HCEC 1CT (cell line): ENCODE measurements at places on chromosomes 6 and 20.
A peak's percentile ranks its signal among the peaks of the same experiment; 100 is the strongest.

DNA sequence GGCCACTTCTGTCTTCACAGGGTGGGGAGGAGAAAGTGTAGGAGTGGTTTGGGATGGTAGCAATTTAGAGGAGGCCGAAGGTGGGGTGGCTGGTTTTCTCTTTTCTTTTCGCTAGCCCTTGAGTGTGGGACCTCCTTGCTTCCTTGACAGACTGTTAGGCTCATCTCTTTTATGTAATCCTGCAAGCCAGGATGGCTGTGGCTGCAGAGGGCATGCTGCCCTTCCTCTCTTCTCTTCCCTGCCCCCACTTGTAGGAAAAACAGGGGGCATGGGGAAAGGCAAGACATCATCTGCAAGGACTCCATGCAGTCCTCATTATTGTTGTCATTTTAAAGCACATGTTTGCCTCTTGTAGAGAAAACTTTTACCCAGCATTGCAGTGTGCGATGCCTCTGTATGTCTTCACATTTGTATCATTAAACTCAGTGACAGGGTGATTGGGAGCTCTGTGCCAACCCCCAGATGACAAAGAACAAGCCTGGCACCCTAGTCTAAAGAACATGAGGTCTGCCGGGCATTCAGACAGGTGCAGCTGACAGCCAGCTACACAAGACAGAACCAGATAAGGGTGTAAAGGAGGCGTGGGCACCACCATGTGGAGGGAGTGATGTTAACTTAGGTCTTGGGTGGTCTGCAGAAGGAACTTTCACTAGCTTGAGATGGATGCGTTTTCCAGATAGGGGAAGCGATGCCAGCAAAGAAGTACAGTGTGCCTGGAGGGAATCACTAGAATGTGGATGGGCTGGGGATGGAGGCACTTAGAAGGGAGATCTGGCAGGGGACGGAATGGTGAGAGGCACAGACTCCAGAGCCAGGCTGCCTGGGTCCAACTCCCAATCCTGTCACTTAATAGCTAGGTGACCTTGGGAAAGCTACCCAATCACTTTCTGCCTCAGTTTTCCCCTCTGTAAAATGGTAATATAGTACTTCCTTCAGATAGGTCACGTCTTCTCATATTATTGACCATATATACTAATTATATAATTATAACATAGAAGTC is 207.6 kb downstream of the TBC1D7 start:
- no peak for DNase-seq

- DNase-seq, result peak; percentile 71
Measured at GRCh38 chr6:3251462-3252314, 7.1 kb upstream of the PSMG4 start.

DNA sequence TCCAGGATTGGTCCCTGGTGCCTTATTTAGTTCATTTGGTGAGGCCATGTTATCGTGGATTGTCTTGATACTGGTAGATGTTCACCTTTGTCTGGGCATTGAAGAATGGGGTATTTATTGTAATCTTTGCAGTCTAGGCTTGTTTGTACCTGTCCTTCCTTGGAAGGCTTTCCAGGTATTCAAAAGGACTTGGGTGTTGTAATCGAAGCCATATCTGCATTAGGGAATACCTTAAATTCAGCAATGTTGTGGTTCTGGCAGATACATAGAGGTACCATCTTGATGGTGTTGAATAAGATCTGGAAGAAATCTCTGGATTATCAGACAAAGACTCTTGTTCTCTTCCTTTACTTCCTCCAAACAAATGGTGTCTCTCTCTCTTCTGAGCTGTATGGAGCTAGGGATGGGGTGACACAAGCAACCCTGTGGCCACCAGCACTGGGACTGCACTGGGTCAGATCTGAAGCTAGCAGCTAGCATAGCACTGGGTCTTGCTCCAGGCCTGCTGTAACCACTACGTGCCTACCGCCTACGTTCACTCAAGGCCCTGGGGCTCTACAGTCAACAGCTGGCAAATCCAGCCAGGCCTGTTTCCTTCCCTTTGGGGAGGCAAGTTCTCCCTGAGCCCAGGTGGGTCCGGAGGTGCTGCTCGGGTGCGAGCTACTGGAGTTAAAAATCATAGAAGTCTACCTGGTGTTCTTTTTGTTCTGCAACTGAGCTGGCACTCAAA is 261.1 kb upstream of the CITED2 start:
- DNase-seq, result no peak

- DNase-seq, result no peak
Measured at GRCh38 chr6:33915134-33915533, 111.3 kb upstream of the MLN start.

GRCh38 chr6:129708496-129709195 is 1.3 kb downstream of the ARHGAP18 start:
- DNase-seq, result no peak

GRCh38 chr6:136464874-136465273 is 85.3 kb downstream of the MAP7 start:
- no peak for DNase-seq

- DNase-seq, result no peak
Measured at GRCh38 chr20:61661025-61661424, 404.7 kb downstream of the TAF4 start.

DNA sequence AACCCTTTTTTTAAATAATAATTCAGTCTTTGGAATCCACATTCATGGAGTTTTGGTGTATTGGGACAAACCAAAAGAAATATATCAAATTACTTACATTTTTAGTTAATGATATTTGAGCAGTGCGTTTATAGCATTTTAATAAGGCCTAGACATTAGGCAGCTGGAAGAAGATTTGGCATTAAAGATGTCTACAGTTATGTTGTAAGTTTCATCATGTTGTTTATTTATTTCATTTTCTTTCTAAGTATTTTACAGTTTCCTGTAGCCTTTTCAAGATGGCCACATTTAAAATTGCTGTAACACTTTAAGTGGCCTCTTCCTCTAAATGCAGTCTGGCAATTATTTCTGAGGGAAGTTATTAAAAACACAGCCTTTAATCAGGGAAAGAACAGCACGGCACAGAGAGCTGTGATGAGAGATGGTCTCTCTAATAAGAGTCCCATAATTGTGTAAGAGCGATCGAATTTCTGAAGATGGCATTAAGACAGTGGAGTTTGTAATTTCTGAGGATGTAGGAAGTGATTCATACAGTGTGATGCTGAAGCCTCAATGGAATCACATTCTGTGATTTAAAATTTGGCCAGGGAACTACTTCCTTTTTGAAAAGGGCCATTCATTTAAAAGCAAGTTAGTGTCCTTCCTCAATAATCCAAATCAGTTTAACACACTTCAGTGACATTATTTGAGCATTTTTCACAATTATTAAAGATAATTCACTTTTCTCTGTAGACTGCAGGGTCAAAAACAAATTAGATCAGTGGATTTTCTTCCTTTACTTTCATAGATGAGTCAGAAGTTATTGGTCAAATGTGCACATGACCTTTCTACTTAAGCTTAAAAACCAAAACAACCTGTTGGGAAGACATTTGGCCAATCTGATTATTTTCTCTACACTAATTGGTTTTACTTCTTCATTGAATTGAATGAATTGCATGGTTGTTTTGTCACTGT is 52.4 kb upstream of the EDN3 start:
- no peak for DNase-seq

GRCh38 chr6:1335367-1336037 is 23.6 kb downstream of the FOXQ1 start:
- DNase-seq, result peak; percentile 75

DNA sequence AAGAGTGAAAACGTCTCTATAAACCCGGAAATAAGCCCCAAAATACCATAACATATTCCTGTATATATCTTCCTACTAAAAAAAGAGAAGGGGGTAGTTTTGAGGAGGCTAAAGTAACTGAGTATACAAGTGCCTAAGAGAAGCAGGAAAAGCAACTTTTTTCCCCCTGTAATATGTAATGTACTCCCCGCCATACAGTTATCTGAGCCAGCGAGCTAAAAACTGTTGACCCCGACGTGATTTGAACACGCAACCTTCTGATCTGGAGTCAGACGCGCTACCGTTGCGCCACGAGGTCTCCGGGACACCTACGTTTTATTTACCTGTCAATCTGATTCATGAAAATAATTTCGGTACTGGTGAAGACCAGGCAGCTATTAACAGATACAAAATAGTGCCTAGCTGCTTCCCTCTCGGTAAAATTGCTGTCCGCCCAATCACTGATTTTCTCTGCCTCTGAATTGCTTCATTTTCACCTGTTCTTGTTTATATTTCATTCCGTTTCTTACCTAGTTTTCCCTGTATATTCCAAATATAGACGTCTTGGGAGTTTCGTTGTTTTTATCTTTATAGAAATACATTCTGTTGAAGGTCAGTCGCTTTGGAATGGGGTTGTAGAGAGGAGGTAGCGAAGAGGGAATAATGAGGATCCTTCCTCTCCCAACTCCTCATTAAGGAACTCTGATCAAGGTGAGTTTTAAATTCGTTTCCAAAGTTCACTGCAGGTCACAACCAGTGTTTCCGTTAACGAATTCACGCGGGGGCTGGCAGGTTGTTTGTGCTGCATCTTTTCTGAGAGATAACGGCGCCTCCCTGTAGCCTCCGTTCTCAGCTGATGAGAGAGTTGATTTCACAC is 33.6 kb upstream of the BTN3A2 start:
- DNase-seq, result peak; percentile 58

- no peak for DNase-seq
Measured at GRCh38 chr20:33869283-33869682, 58.1 kb downstream of the CHMP4B start.

GRCh38 chr6:168525114-168525513 is 84.1 kb downstream of the SMOC2 start:
- DNase-seq, result no peak

- peak; percentile 32 for DNase-seq
Measured at GRCh38 chr6:108755257-108756240, 92.7 kb upstream of the ARMC2 start.

GRCh38 chr6:145119081-145119480 is 616.2 kb downstream of the EPM2A start:
- no peak for DNase-seq

DNA sequence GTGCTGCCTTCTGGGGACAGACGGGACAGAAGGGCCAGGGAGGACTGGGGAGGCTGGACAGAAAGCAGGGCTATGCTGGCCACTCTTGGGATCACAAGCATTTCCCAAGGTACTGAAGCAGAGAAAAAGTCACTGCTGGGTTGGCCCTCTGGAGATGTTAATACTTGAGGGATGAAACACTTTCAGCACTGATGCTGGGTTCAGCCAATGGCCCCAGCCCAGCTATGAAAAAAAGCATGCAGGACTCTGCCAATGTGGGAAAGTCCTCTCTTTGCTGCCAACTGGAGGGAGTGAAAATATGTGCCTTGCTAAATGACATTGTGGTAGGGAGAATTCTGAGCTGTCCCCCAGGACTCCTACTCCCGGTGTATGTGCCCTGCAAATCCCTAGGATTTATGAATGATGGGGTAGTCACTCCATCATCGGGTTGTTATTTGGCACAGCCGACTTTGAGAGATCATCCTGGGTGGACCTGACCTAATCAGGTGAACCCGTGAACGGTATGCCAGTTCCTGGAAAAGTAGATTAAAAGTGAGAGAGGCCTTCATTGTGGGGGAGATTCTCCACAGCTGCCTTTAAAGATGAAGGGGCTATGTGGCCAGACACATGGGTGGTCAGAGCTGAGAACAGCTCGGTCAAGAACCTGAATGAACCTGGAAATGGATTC is 119.9 kb upstream of the TRAF3IP2 start:
- no peak for DNase-seq

GRCh38 chr6:45698046-45698445 is 317.6 kb downstream of the CLIC5 start:
- peak; percentile 12 for DNase-seq

- DNase-seq, result no peak
Measured at GRCh38 chr20:64082820-64083377, 1.3 kb downstream of the LKAAEAR1 start.

DNA sequence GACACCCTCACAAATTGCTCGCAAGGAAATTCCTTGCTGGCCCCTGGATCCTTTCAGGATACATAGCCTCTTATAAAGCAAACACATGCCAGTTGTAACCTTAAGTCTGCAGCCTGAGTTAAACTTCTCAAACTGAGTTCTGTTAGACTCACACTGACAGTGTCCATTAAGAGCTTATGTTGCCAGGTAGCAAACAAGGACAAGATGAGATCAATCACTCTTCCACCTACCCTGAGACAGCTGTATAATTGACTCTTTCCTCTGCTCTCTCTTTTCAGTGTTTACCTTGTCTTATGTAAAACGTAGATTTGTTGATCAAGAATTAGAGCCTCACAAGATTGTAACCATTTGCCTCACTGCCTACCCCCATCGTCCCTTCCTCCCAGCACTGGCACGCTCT is 359.8 kb downstream of the EPM2A start:
- DNase-seq, result no peak

GRCh38 chr6:132866762-132867449 is 52.5 kb downstream of the RPS12 start:
- no peak for DNase-seq

- DNase-seq, result no peak
Measured at GRCh38 chr6:87099472-87099871, 4.6 kb upstream of the CGA start.

DNA sequence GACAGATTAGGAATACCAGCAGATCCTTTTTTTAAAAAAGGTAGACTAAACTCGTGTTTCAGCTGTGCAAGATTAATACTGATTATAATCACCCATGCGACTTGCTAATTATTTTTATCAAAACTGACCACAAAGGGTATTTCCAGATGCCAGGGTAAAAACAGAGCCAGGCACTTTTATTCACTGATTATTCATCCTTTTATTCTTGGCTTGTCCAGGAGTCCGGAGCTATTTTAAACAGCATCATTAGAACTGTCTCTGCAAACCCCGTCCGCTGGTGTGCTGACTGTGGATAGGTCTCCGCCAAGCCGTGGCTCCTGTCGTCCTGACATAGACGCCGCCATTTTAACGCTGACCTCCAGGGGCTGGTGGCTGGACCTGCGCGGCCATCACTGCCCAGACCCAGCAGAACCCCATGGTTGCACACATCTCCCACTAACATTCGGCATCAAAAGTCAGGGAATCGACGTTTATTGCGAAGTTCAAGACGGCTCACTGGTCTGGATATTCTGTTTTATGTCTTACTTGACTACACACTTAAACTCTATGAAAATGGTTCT is 364.8 kb downstream of the THBS2 start:
- DNase-seq, result no peak

- no peak for DNase-seq
Measured at GRCh38 chr6:136955123-136955522, 33.0 kb downstream of the SLC35D3 start.

- no peak for DNase-seq
Measured at GRCh38 chr6:73508776-73509175, 12.1 kb downstream of the EEF1A1 start.

DNA sequence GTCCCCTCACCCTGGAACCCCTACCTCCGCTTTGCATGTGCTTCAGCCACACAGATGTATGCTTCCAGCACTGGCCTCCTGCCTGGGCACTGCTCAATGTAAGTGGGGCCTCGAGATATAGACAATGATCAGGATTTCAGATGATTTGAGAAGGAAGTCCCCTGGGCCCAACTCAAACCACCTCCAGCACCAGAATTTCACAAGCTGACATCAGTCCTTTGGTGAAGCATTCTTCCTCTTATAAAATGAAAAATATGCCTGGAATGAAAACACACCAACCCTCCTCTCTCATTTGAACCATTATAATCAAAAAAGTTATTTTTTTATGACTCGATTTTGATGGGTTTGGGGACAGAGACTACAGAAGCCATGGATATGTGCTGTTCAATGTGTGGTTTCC is 48.5 kb downstream of the BTBD3 start:
- no peak for DNase-seq
